ENCODE measurements at places on chromosomes 3 and 15. TPM values are rescaled to one million over a fixed set of nuclear protein-coding genes. Genes with fewer than 3 reads are reported as not detected.

SOX14 gene
- not detected for total RNA-seq

BUB1B gene
- total RNA-seq = 1.2 TPM

HSPBAP1 gene
- 4.6 TPM for total RNA-seq

GOLGA8B gene
- 100 TPM for total RNA-seq

CD86 gene
- 0.32 TPM for total RNA-seq

GASK1A gene
- 4.4 TPM for total RNA-seq

SCAMP5 gene
- total RNA-seq = 59.2 TPM

GUCA1C gene
- 9.4 TPM for total RNA-seq

DNA sequence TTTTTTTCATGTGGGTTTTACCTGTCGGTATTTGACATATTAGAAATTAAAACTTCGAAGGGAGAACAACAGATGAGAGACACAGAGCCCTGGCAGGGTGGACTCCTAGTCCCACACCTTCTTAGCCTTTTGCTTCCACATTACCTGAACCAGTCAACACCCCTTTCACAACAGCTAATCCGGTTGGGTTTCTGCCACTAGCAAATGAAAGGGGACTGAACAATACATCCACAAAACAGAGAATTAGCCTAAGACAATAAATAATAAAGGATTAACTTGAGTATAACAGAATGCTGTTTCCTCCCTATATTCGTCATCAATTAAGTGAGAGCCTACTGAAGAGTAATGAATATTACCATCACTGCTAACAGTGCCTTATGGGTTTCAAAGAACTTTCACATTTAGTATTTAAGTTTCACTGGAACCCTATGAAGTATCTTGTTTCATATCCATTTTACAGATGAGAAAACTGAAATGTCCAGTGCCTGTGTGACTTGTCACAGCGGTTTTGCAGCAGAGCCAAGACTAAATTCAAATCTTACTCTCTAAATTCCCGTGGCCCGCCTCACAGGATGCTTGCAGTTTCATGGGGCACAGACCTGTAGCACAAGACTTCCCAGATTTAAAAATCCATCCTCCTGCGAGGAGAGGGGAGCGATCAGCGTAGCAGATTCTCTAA lies 1.0 kb upstream of the RAB8B start:
- H3K27ac ChIP-seq = no peak overlapping the region
- H3K4me3 ChIP-seq = peak overlapping the region; percentile 41
- H3K4me1 ChIP-seq = peaks cover 8% of the 10 kb centered on the region
- no peaks in the 10 kb centered on the region for H3K36me3 ChIP-seq
- H3K27me3 ChIP-seq = no peaks in the 10 kb centered on the region
- DNase-seq = no peak

DNA sequence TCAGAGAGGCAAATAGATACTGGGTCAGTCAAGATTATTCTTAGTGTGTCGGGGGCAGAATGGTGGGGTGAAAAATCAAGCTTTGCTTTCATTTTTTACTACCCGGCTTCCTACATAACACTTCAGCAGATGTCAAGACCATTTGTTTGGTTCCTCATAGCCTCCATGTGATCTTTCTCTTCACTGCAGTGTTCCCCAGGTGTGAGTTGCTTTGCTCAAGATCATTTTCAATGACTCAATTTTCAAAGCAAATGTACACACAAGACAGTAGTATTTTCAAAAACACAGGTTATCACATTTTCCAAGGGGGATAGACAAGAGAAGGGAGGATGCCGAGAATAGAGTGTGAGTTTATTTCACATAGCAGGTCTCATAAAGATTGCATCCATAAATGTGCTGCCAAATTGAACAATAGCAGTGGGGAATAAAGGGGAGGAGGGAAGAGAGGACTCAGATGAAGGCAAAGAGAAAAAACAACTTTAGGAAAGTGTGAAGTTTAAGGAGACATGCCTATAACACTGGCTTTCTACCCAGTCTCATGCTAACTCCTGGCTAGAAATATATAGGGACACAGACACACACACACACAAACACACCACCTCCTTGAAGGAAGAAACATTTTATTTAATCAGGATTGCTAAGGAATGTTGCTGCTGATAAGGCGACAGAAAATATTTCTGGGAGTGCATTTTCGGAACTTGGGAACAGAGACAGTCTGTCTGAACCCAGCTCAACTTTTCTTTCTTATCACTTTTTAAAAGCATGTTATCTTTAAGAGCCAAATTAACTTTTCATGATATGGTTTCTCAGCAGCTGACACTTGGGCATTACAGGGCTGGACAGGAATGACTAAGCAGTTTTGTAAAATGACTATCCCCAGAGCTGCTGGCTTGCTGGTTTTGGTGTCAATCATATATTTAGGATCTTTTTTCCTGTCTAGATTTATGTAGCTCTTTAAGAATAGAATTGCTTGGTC lies 402.4 kb downstream of the RBMS3 start:
- no peaks in the 10 kb centered on the region for H3K27me3 ChIP-seq
- H3K27ac ChIP-seq = peak overlapping the region; percentile 10
- no peaks in the 10 kb centered on the region for H3K36me3 ChIP-seq
- peaks cover 8% of the 10 kb centered on the region for H3K4me1 ChIP-seq
- no peak for DNase-seq

DNA sequence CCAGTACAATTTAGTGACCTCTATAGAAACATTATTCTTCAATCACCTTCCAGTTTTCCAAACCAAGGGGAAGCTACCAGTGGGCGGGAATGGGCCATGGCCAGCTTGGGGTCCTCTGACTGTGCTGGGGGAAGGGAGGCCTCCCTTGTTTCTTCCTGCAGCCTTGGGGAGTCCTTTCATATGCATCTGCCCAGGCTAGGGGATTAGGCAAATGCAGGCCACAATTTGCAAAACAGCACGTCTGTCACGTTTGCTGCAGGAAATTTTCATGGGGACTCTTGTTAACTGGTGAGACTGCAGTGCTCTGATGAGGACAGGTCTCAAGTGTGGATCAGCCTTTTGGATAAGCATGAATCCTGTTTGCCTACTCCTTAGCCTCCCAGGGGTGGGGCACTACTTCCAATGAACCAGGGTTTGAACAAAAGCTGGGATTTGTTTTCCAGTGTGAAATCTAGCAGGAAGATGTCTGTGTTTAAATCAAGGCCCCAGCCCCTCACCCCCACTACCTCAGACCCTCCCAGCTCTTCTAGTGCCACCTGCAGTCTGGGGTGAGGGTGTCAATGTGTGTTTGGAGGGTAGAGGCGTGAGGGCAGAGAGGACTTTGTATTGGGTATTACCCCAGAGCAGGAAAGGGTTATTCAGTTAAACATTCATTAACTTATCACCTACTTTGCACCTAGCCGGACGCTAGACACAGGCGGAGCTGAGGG lies 219.9 kb downstream of the OPA1 start:
- H3K36me3 ChIP-seq = no peaks in the 10 kb centered on the region
- DNase-seq = no peak
- no peak overlapping the region for H3K4me3 ChIP-seq
- no peak overlapping the region for H3K27ac ChIP-seq

DNA sequence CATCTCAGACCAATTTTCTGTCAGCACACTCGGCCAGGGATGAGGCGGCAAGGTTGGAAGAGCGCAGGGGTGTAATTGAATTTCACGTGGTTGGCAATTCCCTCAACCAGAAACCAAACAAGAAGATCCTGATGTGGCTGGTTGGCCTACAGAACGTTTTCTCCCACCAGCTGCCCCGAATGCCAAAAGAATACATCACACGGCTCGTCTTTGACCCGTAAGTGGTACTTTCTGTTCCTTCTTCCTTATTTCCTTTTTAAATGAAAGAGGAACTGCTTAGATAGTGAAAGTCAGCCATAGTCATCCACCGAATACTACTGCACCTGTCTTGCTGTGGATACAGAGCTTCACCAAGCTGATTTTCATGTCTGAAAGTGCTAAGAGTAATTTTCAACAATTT lies 60.1 kb downstream of the SGO1 start:
- no peaks in the 10 kb centered on the region for H3K4me1 ChIP-seq
- no peak overlapping the region for H3K27ac ChIP-seq

GRCh38 chr3:190005343-190006113 lies 115.2 kb downstream of the P3H2 start:
- no peaks in the 10 kb centered on the region for H3K27me3 ChIP-seq
- H3K4me3 ChIP-seq = no peak overlapping the region
- no peak for DNase-seq
- H3K4me1 ChIP-seq = no peaks in the 10 kb centered on the region

- no peaks in the 10 kb centered on the region for H3K27me3 ChIP-seq
- no peak overlapping the region for H3K27ac ChIP-seq
- no peak overlapping the region for H3K4me3 ChIP-seq
- H3K36me3 ChIP-seq = no peaks in the 10 kb centered on the region
- DNase-seq = no peak
Observed at GRCh38 chr15:57079931-57080620, 161.6 kb downstream of the TCF12 start.

GRCh38 chr3:58754074-58754473 lies 87.5 kb upstream of the FAM3D start:
- H3K36me3 ChIP-seq = no peaks in the 10 kb centered on the region
- H3K4me3 ChIP-seq = no peak overlapping the region
- H3K4me1 ChIP-seq = no peaks in the 10 kb centered on the region
- no peaks in the 10 kb centered on the region for H3K27me3 ChIP-seq
- DNase-seq = no peak

DNA sequence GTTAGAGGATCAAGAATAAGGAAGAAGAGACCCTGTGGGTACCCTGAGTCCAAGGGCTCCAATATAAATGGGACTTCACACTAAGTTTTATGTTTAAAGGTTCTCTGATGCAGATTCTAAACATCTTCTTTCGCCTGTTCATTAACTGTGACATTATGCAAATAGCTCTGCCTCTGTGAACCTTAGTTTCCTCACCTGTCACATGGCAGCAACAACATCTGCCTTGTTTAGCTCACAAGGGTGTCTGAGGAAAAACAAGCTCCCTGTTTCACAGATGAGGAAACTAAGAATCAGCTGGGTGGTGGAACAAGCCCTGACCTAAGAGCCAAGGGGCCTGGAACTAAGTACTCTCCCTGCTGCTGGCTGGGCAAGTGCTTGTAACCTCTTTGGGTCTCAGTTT lies 40.8 kb downstream of the GOLGA6L1 start:
- no peaks in the 10 kb centered on the region for H3K27me3 ChIP-seq
- no peaks in the 10 kb centered on the region for H3K4me1 ChIP-seq
- no peak for DNase-seq
- no peak overlapping the region for H3K4me3 ChIP-seq
- no peak overlapping the region for H3K27ac ChIP-seq
- H3K36me3 ChIP-seq = no peaks in the 10 kb centered on the region

GRCh38 chr15:36988947-36989346 lies 111.4 kb downstream of the MEIS2 start:
- H3K36me3 ChIP-seq = no peaks in the 10 kb centered on the region
- no peaks in the 10 kb centered on the region for H3K4me1 ChIP-seq
- H3K27ac ChIP-seq = peak overlapping the region; percentile 35
- H3K4me3 ChIP-seq = no peak overlapping the region

- H3K4me1 ChIP-seq = no peaks in the 10 kb centered on the region
- no peak overlapping the region for H3K27ac ChIP-seq
- H3K36me3 ChIP-seq = no peaks in the 10 kb centered on the region
- no peak overlapping the region for H3K4me3 ChIP-seq
Observed at GRCh38 chr3:112393360-112393728, 60.4 kb downstream of the CD200 start.

GRCh38 chr3:62284442-62284841 lies 88.9 kb downstream of the FEZF2 start:
- no peak for DNase-seq
- H3K4me3 ChIP-seq = no peak overlapping the region
- no peaks in the 10 kb centered on the region for H3K36me3 ChIP-seq
- no peaks in the 10 kb centered on the region for H3K27me3 ChIP-seq
- H3K27ac ChIP-seq = no peak overlapping the region
- no peaks in the 10 kb centered on the region for H3K4me1 ChIP-seq

DNA sequence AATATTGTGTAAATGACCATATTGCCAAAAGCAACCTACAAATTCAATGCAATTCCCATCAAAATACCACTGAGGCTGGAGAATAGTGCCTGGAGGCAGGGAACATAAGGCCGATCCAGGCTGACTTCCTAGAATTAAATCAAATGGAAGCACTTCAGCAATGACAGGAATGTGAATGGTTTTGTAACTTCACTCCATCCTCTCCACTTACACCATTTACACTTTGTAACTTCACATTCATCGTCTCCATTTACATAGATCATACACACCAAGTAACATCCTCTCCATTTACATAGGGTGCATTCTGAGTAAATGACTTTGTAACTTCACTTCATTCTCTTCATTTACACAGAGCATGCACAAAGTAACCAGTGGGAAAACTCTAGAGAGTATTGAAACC lies 11.6 kb downstream of the STRIT1 start:
- DNase-seq = no peak
- no peak overlapping the region for H3K4me3 ChIP-seq
- H3K27ac ChIP-seq = no peak overlapping the region
- no peaks in the 10 kb centered on the region for H3K27me3 ChIP-seq
- H3K36me3 ChIP-seq = no peaks in the 10 kb centered on the region
- no peaks in the 10 kb centered on the region for H3K4me1 ChIP-seq

DNA sequence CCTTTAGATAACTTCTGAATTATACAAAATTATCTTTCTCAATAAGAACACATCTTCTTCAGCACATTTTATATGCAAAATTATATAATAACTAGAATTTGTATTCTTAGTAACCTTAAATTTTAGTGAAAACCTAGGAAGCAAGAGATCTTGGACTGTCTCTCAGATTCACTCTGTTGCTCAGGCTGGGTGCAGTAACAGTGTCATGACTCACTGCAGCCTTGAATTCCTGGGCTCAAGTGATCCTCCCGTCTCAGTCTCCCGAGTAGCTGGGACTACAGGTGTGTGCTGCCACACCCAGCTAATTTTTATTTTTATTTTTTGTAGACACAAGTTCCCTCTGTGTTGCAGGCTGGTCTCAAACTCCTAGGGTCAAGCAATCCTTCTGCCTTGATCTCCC lies 29.9 kb downstream of the MKRN3 start:
- H3K36me3 ChIP-seq = no peaks in the 10 kb centered on the region
- no peak overlapping the region for H3K27ac ChIP-seq
- no peaks in the 10 kb centered on the region for H3K4me1 ChIP-seq
- H3K27me3 ChIP-seq = no peaks in the 10 kb centered on the region
- no peak for DNase-seq
- no peak overlapping the region for H3K4me3 ChIP-seq

DNA sequence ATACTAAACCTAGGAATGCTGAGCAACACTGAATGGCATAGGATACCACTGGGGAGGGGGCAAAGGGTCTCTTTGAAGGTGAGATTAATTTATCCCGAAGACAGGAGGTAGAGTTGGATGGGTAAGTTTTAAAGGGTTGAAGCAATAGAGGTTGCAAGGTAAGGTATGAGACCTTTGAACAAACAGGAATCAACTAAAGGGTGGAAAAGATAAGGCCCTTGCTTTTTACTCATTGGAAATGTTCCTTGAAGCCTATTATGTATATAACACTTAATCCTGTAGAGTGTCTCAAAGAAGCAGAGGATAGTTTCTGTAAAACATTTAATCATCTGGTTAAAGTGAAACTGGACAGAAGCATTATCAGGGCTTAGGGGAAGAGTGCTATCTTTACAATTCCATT lies 5.7 kb downstream of the ABHD5 start:
- no peak for DNase-seq
- H3K36me3 ChIP-seq = no peaks in the 10 kb centered on the region
- H3K4me1 ChIP-seq = peaks cover 6% of the 10 kb centered on the region
- H3K27me3 ChIP-seq = no peaks in the 10 kb centered on the region

DNA sequence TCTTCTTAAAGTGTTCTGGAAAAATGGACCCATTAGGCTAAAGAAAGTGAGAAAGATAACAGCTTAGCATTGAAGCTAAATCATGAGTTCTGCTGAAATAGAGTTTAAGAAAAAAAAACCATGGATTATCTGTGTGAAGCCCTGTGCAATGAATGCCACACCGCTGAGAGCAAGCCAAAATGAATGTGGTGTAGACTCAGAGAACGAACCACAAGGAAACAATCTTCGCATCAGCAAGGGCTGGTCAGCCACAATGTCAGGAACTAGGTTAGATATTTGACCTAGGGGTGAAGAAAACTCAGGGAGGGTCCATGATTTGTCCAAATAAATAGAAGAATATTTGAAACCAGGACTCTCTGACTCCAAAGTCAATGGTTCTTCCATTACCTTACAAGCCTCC lies 91.4 kb upstream of the MEX3B start:
- H3K4me1 ChIP-seq = no peaks in the 10 kb centered on the region
- no peaks in the 10 kb centered on the region for H3K36me3 ChIP-seq
- no peak for DNase-seq

Measured in pancreas (tissue), 10 donors.